ENCODE measurements at places on chromosomes 4 and X.
A peak's percentile ranks its signal among the peaks of the same experiment; 100 is the strongest.

GRCh38 chr4:95549246-95550114 lies 707 bp upstream of the UNC5C start:
- peak; percentile 65 for DNase-seq

DNA sequence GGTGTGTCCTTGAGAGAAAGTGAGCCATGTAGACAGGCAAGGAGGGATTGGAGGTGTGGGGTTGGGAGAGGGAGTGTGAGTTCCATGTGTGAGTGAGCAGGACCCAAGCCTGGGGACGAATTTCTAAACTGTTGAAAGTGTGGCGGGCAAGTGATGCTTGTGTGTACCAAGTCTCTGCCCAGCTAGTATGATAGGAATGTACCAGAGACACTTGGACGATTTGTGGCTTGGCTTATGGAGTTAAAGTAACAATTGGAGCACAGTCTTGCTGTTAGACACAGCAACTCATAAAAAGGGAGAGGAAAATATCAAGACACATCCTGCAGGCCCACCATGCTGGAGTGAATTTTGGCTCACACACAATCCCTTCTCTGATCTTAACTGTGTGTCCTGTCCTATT lies 8.5 kb downstream of the PTTG2 start:
- DNase-seq, result no peak

- no peak for DNase-seq
These were observed 423.5 kb upstream of the NDST3 start for GRCh38 chr4:117610706-117611308.

DNA sequence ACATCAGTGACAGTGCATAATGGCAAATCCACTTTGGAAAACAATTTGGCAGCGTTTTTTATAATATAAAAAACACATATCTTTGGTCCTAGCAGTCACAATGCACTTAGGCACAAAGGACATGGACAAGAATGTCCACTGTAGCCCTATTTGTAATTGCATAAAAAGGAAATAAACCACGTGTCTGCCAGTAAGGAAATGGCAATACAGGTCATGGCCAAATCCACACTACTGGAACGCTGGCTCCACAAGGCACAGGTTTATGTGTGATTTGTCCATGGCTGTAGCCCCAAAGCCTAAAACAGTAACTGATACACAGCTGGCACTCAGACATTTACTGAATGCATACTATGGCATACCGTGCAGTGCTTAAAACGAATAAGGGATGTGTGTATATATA lies 69.7 kb downstream of the CD99L2 start:
- DNase-seq, result no peak

GRCh38 chr4:42390622-42391354 lies 6.5 kb upstream of the SHISA3 start:
- DNase-seq, result no peak

- DNase-seq, result no peak
These were observed 66.7 kb downstream of the DHX15 start for GRCh38 chr4:24517676-24518075.

- peak; percentile 93 for DNase-seq
These were observed 404.6 kb downstream of the PRDM5 start for GRCh38 chr4:120517966-120518365.

GRCh38 chrX:132958091-132958703 lies at the start of gene HS6ST2:
HS6ST2 (minus strand) TSS chrX:132958629.
- DNase-seq, result no peak
